ENCODE measurements at places on chromosomes 1 and 21.

- DNase-seq: no peak
Observed at GRCh38 chr1:81592233-81592632, 208.5 kb upstream of the ADGRL2 start.

DNA sequence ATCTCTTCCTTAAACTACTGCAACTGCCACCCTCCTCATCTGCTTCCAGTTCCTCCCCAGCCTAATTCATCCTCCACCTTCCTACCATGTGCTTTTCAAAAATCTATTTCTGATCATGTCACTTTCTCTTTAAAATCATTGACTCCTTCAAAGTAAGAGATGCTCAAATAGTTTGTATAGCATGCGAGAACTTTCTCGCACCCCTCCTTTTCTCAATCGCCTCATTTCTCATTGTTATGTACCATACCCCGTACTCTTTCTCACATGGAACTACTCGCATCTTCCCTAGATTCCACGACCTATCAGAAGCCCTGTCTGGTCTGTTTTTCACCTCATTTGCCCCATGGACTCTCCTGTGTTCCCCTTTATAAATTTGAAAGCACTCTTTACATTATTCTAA, 238.2 kb downstream of the NRIP1 start:
- DNase-seq: no peak

GRCh38 chr1:186155594-186155993, 219.5 kb downstream of the TPR start:
- no peak for DNase-seq

DNA sequence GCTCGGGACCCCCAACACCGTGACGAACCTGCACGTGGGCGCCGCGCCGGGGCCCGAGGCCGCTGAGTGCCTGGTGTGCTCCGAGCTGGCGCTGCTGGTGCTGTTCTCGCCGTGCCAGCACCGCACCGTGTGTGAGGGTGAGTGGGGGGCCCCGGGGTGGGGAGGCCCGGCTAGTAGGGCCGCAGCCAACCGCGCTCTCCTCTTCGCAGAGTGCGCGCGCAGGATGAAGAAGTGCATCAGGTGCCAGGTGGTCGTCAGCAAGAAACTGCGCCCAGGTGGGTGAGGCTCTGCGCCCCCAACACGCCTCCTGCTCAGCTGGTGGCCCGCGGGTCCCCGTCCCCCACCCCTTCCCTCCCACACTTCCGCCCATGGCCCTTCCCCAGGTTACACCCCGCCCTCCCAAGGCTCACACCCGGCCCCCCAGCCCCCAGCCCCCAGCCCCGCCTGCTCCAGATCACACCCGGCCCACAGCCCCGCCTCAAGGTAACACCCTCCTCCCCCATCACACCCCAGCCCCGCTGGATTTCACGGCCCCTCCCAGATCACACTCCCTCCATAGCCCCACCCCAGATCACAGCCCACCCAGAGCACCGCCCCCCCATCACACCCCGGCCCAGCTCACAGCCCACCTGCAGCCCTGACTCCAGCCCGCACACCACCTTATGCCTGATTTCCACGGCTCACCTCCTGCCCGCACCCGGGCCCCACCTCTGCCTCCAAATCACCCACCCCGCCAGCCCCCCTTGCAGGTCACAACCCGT, 2.4 kb upstream of the MMP23B start:
- DNase-seq: no peak

- peak; percentile 61 for DNase-seq
Observed at GRCh38 chr1:87084244-87084836, 169.9 kb downstream of the HS2ST1 start.

DNA sequence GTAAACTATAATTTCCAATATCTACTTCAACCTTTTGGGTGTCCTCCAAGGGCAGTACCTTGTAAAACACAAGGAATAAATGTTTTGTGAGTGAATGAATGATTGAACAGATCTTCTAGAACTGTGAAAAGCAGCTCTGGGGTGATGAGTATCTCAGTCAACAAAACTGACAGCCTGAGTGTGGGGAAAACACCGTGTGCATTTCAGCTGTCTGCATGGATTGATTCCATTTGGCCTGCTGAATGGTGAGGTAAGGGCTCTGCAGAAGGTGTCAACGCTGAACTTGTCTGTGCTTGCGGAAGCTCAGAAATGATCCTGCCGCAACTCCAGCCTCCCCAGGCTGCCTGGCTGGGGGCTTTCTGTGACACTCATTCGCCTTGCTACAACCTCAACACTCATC, 7.4 kb upstream of the AGMAT start:
- DNase-seq: no peak

DNA sequence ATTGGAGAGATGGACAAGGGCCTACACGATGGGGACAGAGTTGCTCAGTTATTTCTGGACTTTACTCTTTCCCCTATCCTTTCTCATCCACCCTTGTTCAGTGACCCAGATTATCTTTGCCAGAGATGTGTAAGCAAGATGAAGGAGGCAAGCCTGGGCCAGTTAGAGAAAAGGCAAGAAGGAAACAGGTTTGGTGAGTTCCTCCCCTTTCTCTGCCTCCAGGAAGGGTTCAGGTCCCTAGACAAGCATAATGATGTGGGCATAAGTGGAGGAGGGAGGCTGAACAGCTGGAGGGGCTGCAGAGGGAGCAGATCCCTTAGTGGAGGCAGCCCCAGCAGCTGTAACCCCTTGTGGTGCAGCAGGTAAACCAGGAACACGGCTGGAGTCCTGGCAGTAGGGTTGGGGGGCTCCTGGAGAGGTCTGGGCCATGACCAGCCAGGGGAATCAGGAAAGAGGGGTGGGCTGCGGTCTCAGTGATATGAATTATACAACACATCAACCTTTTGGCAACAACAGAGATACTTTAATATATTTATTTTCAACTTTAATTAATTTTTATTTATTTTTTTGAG, 9.2 kb upstream of the CDC42 start:
- DNase-seq: no peak

- no peak for DNase-seq
Observed at GRCh38 chr1:24762133-24762676, 17.0 kb downstream of the CLIC4 start.

- DNase-seq: peak; percentile 4
Observed at GRCh38 chr1:34320053-34320669, 143.5 kb downstream of the C1orf94 start.

GRCh38 chr1:55480029-55480795, 265.0 kb upstream of the USP24 start:
- DNase-seq: no peak

DNA sequence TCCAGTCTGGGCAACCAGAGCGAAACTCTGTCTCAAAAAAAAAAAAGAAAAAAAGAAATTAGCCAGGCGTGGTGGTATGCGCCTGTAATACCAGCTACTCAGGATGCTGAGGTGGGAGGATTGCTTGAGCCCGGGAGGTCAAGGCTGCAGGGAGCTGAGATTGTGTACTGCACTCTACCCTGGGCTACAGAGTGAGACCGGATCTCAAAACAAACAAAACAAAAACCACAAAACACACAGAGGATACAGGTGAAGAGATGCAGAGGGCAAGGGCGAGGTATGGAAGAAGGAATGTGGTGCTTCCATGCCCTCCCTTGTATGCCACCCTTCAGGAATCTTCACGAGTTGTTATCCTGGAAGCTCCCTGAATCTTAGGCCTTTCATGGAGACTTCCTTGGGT, 68.5 kb downstream of the NDUFS5 start:
- DNase-seq: no peak

GRCh38 chr1:66831529-66832239, 30.6 kb upstream of the INSL5 start:
- no peak for DNase-seq

DNA sequence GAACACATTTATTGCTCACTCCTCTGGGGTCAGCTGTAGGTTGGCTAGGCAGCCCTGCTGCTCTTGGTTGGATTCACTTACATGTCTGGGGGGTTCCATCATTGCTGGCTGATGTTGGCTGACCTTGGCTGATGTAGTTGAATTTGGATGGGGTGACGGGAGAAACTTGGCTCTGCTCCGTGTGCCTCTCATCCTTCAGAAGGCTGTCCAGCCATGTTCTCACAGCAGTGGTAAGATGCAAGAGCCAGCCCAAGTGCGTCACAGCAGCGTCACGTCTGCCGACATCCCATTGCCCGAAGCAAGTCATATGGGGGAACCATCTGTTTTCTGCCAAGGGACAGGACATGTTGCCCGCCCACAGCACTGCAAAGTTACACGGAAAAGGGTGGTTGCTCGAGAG, 613.5 kb downstream of the MATN1 start:
- no peak for DNase-seq

DNA sequence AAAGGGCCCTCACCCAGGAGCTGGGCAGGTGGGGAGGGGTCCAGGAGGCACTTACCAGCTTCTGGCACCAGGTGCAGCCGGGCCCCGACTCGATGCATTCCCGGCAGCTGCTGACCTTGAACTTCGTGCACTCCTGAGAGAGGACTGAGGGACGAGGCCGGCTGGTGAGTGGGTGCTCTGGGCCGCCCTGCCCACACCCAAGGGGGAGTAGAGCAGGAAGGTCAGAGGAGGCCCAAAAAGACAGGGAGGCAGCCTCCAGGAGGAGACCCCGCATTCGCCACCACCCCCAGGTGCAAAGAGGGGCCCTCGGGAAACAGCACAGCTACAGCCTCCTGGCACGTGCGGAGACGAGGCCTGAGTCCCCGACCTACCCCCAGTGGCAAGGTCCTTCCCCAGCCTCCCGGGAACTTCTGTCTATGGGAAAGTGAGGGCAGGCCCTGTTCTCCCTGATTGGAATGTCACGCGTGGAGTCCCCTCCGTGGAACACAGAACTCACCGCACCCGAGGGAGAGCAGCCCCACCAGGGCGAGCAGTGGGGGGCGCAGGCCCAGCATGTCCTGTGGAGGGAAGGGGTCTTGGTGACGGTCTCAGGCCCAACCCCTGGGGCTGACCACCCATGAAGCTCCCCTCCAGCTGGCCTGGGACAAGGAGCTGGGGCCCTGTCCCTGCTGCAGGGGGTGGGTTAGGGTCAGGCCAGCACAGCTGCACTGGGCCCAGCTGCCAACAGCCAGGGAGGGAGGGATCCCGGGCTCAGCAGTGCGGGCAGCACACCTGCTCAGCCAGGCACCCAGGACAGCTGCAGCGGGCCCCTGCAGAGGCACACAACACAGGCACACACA, 10.3 kb downstream of the ITGB2 start:
- DNase-seq: no peak

DNA sequence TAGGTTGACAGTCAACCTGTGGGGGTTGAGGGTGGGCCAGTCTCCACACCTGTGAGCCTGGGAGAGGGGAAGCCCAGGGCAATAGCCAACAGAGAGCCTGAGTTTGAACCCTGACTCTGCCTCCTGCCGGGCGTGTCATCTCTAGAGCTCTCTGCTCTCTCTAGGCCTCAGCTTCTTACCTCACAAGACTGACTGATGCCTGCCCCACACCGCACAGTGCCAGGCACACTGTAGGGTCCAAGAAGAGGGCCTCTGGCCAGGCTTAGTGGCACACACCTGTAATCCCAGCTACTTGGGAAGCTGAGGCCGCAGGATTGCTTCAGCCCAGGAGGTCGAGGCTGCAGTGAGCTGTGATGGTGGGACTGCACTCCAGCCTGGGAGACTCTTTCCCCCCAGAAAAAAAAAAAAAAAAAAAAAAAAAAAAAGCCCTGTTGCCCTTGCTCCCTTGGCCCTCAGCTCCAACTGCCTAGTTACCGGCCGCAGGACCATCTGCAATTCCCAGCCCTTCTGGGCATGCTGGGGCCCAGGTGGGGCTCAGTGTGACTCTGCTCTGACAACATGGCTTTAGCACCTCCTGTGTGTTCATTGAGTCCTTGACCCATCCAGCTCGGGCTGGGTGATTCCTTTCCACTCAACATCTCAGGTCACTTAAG, 25.1 kb downstream of the GRHL3 start:
- DNase-seq: no peak

DNA sequence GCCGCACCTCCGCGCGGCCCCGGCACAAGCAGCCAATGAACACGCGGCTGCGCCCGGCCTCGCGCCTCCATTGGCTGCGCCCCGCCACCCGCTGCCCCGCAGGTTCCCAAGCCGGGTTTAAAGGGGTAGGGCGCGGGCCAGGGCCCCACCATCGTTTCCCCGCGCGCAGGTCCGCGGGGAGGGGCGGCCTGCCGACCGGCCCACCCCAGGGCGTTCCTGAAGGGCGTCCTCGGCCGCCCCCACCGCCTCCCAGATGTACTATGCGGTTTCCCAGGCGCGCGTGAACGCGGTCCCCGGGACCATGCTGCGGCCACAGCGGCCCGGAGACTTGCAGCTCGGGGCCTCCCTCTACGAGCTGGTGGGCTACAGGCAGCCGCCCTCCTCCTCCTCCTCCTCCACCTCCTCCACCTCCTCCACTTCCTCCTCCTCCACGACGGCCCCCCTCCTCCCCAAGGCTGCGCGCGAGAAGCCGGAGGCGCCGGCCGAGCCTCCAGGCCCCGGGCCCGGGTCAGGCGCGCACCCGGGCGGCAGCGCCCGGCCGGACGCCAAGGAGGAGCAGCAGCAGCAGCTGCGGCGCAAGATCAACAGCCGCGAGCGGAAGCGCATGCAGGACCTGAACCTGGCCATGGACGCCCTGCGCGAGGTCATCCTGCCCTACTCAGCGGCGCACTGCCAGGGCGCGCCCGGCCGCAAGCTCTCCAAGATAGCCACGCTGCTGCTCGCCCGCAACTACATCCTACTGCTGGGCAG, at the start of gene OLIG1:
Gene OLIG1, plus strand, starts transcription at position 148 of the 750 bp plus-strand sequence. Its CDS starts 106 bp downstream, at position 254.
- DNase-seq: peak; percentile 67

DNA sequence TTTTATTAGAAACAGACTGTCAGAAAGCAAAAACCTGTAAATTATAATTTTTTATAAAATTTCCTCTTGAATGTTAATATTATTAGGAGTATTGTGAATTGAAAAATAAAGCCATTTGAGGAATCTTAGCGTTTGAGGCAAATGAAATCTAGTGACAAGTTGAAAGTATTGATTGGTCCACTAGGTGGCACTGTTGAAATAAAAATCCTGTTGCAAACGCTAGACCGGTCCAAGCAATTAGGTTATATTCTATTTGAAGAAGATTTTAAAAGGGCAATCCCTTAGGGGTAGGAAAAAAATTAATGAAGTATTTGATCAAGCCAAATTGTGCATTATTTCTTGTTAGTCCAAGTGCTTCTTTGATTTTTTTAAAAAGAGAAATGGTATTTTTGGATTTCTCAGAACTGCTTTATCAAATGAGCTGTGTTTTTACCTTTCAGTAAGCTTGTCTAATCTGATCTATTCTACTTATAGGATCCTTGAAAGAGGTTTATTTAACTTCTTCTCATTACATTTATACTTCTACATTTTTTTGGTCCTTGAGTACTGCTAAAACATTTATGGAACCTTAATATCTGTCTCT, 57.7 kb downstream of the ATG4C start:
- peak; percentile 75 for DNase-seq

DNA sequence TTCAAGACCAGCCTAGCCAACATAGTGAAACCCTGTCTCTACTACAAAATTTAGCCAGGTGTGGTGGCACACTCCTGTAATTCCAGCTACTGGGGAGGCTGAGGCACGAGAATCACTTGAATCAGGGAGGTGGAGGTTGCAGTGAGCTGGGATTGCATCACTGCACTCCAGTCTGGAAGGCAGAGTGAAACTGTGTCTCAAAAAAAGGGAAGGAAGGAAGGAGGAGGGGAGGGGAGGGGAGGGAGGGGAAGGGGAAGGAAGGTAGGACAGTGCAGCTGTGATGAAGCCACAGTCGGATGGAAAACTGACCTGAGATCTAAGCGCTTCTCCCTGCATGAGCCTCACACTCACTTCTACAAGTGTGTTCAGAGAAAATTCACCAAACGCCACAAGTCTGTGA, 22.0 kb upstream of the FHAD1 start:
- DNase-seq: no peak

- DNase-seq: peak; percentile 56
Observed at GRCh38 chr1:173503391-173503790, 26.3 kb downstream of the PRDX6 start.
